ENCODE measurements at places on chromosomes 1 and 21.

DNA sequence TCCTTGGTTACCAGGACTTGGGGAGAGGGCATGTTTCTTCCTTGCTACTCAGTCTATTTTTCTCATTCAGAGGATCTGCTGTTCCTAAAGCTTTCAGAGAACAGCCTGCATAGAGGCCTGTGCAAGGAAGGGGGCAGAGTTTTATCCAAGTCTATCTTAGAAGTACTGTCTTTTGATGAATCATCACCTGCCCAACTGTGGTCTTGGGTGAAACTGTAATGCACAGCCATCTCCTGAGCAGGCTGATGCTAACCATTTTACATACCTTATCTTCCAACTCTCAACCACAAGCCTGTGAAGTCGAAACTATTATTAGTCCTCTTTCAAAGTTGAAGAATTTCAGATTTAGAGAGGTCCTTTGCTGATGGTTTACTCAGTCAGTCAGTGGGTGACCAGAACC lies 368.0 kb downstream of the HHAT start:
- no peak for DNase-seq

DNA sequence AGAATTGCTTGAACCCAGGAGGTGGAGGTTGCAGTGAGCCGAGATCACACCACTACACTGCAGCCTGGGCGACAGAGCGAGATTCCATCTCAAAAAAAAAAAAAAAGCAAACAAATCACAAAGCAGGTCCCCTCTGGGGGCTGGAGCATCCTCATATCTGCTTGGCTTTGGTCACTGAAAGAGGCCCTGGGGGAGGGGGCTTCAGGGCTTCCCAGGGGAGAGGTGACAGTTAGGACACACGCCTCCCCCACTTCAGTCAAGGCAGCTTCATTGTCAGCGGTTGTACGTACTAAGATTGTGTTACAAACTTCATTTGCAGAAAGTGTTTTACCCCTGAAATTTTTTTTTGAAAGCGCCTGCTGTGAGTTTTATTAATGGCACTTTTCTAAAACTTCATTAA lies 130.5 kb downstream of the DHRS3 start:
- DNase-seq, result no peak

DNA sequence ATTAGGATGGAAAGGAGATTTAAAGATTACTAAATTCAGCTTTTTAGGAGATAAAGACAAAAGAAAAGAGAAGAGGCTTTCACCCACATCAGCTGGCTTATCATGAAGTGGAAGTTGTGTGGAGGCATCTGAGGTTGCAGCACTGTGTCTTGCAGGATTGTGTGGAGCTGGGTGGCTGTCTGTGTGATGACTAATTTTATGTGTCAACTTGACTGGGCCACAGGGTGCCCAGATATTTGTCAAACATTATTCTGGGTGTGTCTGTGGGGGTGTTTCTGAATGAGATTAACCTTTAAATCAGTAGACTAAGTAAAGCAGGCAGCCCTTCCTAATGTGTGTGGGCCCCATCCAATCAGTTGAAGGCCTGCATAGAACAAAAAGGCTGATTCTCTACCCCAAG lies 3.9 kb downstream of the KCNA10 start:
- peak; percentile 92 for DNase-seq

DNA sequence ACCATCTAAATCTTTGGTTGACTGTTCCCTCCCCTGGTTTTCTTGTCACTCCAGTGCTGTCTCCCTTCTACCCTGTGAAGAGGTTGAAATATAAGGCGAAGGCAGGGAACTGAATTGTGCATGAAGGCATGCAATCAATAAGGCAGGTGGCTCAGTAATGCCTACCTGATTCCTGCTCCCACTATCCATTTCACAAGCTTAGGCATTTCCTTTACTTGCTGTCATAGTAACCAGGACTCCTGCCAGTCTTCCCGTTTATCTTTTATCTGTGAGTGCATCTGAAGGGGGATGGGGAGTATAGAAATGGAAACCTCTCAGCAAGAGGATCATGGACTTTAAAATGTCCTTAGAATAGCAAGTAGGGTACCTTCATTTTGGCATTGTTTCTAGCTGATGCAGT lies 40.5 kb downstream of the MRPS6 start:
- DNase-seq, result no peak

DNA sequence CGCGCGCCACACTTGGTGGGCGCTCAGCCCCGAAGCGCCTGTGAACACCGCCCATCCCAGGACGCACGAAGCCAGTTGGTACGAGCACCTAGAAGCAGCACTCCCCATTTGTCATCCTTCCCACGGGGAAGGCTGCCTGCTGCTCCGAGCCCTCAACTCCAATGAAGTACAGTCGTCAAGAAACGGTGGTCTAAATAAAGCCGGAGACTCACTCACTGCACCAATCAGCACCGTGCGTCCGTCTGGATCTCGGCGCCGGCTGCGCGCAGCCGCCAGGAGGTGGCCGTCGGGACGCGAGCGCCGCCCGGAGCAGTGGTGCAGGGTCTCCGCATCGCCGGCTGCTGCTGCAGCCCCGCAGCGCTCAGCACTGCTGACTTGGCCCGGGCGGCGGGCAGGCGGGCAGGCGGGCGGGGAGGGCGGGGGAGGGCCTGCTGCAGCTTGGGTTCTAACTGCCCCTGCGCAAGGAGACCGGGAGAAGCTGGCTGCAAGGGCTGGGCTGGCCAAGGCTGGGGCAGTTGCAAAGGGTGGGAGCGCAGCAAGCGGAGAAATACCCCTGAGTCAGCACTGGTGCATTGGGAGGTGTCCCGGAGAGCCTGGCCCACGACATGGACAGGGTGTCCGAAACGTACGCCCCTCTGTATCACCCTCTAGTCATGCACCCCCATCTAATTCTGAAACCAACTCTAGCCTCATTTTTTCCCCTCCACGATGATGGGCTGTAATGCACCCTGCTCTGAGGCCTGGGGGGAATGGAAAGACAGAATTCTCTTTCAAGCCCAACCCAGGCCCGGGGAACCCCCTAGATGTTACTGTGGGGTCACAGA lies 35.8 kb upstream of the H6PD start:
- DNase-seq, result no peak

GRCh38 chr1:201154389-201155165 lies at the start of gene TMEM9:
TMEM9 (minus strand) TSS chr1:201154474; CDS start chr1:201153923, 551 bp downstream.
- DNase-seq, result peak; percentile 89
